NCI-H1930 (cell line): ENCODE measurements at places on chromosomes 11 and 22.
A peak's percentile ranks its signal among the peaks of the same experiment; 100 is the strongest.

- DNase-seq, result no peak
Observed at GRCh38 chr11:69180226-69180625, 24.5 kb downstream of the SMIM38 start.

- DNase-seq, result no peak
Observed at GRCh38 chr11:35313760-35314153, 105.6 kb downstream of the SLC1A2 start.

GRCh38 chr22:20031732-20032406, 11.0 kb downstream of the TANGO2 start:
- DNase-seq, result no peak

- DNase-seq, result no peak
Observed at GRCh38 chr11:70544067-70544773, 145.9 kb downstream of the CTTN start.

GRCh38 chr11:92311616-92312449, 87.2 kb downstream of the FAT3 start:
- DNase-seq, result no peak

DNA sequence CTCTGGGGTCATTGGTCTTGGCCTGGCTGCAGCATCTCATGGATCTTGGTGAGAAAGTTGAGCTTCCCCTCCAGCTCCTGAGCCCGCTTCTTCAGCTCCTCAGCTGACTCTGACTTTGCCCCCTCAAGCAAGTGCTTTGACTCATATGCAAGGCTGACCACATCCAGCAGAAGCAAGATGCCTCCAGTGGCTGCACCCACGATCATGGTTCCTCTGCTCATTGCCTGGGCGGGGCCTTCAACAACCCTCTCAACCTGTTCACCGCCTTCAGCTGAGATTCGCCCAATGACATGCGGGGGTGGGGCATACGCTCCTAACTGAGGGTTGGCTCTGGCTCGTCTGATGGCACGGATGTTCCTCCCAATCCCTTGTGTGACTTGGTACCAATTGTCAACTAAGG, 11.9 kb downstream of the APOL2 start:
- DNase-seq, result no peak

DNA sequence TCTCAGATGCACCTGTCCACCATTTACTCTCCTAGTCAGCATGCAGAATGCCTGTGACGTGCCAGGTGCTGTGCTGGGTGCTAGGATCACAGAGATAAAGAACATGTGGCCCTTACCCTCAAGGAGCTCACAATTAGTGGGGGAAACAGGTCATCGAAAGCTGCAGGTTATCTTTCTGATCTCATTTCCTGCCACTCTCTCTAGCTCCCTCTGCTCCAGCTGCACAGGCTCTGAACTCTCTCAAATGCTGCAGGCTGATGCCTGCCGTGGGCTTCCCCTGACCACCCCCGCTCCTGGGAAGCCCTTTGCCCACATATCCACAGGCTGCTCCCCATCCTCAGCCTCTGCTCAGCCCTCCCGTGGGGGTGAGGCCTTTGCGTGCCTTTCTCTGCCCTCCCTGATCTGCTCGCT, 29.6 kb downstream of the SHANK3 start:
- DNase-seq, result no peak

DNA sequence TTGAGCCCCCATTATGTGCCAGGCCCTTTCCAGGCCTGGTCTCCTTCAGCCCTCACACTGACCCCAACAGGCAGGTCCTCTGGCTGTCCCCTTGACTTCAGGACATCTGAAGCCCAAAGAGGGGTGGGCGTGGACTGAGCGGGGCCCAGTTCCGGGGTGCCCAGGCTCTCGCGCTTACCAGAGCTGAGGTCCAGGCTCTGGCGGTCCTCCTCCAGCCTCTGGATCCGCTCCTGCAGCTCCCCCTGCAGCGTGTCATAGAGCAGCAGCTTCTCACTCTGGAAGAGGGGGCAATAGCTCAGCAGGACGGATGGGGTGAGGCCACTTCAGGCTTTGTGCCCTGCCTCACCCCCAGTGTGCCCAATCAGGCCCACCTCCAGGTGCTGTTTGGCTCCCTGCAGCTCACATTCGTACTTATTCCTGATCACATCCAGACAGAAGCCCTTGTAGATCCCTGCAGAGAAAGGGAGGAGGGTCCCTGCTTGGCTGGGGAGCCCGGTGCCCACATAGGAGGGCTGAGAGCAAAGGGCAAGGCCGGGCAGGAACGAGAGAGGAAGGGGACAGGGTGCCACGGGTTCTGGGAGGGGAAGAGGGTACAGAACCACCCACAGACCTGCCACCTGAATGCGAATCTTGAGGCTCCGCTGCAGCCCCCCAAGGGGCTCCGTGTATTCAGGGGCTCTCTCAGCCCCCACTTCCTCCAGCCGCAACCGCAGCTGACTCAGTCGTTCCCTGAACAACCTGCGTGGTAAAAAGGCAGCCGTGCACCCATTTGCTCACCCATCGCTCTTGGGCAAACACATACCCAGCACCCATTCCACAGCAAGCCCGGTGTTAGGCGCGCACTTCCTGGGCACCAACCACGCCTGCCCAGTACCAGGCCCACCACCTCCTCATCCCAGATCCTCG, 4.1 kb downstream of the BRMS1 start:
- DNase-seq, result no peak

DNA sequence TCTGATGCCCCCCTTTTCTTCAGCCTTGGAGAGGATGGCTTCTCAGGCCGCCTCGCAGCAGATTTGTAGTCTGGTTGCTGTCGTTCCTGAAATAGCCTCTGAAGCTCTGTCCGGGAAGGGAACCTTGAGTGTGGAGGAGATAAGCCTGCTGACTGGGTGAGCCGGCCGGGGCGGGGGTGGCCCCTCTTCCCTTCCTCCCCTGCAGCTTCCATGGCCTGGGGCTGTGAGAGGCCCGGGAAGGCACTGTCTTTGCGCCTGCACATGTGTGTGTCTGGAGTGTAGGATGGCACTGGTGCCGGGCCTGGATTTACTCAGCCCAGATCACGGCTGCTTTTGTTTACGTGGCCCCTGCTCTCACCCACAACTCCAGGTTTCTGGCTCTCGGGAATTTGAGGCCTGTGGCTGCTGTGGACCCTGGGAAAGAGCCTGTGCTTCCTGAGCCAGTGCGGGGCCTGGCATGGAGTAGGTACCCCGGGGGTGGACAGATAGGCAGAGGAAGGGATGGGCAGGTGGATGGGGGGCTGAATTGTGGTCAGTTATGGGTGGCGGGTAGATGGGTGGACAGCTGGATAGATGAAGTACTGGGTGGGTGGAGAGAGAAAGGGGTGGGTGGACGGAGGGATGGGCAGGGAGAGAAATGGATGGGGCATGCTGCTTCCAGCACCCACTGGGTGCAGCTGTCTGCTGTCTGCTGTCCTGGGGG, 16.6 kb downstream of the KCNQ1 start:
- no peak for DNase-seq

- no peak for DNase-seq
Observed at GRCh38 chr11:83088965-83089364, 17.3 kb upstream of the RAB30 start.

- no peak for DNase-seq
Observed at GRCh38 chr11:2940147-2940920, 11.1 kb upstream of the PHLDA2 start.

GRCh38 chr22:20128902-20129746, 2.5 kb upstream of the ZDHHC8 start:
- DNase-seq, result no peak

DNA sequence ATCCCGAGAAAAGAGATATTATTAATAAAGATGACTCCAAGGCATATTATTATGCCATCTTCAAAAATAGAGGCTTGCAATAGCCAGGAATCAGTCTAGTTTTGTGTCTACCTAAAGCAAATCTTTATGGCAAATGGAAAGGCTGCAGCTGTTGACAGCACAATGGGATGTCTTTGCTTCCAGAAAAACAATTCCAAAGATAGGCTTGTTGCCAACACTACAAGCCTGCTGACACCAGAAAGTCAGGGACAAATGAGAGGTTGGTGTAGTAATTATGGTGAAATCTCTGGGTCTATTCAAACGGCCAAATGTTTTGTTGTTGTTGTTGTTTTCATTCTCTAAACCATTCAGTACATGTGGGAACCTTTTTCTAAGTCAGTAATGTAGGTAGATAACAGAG, 101.8 kb downstream of the LUZP2 start:
- no peak for DNase-seq

DNA sequence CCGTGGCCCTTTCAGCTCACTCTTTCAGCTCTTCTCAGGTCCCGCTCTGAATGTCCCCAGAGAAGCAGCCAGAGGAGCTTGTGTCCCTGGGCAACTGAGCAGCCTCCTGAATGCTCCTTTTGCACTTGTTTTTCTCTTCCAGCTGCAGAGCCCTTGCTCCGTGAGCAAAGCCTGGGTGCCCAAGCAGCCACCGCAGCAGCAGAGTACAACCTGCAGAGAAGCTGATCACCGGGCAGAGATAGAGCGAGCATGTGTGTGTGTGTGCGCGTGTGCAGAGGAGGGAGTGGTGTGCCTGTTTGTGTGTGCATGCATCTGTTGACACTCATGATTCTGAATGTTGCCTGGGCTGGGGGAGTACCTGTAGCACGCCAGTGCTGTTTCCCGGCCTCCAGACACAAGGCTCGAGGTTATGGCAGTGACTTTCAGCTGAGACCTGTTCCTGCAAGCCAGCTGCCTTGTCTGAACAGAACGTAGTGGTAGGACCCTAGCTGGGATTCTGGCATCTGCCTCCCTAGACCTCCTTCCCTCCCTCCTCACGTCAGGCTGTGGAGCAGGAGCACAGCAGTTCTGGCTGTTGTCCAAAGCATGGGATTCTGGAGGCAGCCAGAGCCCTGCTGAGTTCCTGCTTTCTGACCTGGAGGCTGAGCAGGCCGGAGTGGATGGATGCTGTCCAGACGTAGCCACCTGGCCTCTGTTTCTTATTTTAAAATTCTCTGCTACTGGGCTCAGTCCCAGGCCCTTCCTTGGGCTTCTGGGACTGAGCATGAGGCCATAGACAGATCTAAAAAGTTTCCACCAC, 4.5 kb upstream of the MAPK8IP1 start:
- no peak for DNase-seq

DNA sequence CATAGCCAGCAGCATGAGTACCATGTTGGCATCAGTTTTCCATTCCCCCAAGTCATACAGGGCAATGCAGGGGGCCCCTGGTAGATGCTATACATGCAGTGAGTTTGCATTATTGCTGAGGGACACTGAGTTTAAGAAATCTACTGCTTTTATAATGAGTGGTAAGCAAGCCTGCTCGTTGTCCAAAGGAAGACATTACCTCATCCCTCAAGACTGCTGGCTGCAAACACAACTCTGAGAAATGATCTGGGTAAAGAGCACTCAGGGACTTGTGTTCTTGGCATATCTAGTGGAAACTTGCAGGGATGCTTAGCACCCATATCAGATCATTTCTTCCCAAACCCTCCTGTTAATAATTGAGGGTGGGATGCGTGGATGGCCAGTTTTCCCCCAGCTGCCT, 77.9 kb downstream of the CWC15 start:
- DNase-seq, result no peak

DNA sequence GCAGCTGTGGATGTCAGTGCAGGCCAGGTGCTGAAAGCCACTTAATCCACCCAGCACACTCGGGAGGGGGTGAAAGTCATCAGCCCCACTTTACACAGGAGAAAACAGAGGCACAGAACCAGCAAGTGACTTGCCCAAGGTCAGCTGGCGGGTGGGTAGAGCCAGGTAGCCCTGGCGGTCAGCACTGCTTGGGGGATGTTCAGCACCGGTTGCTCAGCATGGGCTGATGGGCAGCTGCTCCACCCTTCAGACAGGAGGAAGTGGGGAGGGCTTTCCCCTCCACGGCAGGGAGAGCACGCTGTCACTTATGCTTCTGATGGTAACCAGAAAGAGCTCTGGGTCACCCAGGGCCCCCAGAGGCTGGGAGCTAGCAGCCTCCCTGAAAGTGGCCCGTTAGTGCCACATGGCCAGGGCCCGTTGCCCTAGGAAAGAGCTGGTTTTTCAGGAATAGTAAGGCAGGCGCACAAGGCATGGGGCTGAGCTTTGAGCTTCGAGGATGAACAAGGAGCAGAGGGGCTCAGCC, 417.9 kb downstream of the CTTN start:
- DNase-seq, result no peak

GRCh38 chr22:30392661-30393321, 4.0 kb upstream of the SEC14L2 start:
- no peak for DNase-seq

- DNase-seq, result peak; percentile 18
Observed at GRCh38 chr11:113289431-113290187, 24.8 kb upstream of the TTC12 start.

DNA sequence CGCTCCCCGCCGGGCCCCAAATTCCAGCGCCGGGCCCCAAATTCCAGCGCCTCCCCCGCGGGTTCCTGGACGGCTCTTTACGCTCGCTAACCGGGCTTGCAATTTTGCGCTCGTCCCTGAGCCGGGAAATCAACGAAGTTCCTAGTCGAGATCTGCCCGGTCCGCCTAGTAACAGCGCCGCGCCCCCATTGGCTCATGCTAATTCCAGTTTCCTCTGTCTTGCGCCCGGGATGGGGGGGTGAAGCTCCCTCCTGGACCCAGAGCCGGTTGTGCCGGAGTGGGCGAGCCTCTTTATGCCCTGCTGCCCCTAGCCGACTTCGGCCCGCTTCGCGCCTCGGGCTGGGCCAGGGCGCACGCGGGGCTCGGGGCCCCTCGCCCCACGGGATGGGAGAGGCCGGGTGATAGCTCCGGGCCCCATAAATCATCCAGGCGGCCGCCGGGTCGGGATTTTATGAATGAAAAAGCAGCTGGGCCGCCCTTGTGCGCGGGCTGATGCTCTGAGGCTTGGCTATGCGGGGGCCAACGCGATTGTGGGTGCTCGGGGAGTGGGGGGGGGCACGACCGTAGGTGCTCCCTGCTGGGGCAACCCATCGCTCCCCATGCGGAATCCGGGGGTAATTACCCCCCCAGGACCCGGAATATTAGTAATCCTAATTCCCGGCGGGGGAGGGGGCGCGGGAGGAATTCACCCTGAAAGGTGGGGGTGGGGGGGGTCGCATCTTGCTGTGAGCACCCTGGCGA, 1.8 kb upstream of the CCND1 start:
- DNase-seq, result peak; percentile 12

- no peak for DNase-seq
Observed at GRCh38 chr11:73200256-73200655, 17.8 kb upstream of the P2RY2 start.

- no peak for DNase-seq
Observed at GRCh38 chr11:37704791-37705190, 1106.8 kb upstream of the RAG2 start.

GRCh38 chr11:128484172-128484571, 103.2 kb downstream of the ETS1 start:
- no peak for DNase-seq

DNA sequence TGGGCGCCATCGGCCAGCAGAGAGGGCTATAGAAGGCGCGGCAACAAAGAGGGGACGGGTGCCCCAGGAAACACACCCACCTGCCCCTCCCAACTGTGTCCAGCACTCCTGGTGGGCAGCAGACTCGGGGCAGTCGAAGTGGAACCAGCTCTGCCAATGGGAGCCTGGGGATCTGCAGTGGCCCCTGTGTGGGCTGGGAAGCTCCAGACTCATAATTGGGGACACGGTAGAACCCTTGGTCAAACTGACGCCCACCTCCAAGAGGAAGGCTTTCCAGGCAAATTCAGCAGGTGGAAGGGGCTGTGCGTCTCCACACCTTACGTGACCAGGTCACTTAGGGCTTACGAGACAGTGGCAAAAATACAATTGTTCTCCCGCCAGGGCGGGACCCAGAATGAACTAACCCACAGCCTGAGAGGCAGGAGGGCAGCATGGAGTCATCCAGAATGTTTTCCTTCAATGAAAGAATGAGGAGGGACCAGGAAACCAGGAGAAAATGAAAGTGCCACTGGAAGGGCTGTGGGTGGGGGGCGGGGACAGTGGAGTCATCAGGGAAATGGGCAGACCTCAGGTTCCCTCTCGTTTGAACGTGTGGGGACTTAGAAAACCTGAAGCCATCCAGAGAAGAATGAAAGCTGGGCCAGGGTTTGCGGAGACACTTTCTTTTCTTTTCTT, 53.2 kb upstream of the SHANK2 start:
- DNase-seq, result no peak

GRCh38 chr22:29149841-29150555, 55.7 kb upstream of the EMID1 start:
- DNase-seq, result no peak
